Activated T-helper 2 cell treated with anti-CD3 and anti-CD28 coated beads, Interferon-gamma antibody, Interleukin-2, Interleukin-4, amounts not matched to agents 10 μg/mL and 5 μg/mL and 100 μg/mL, durations not matched to agents 14 hours and 24 hours and 36 hours (primary cell): ENCODE measurements at places on chromosomes 3 and 15.
A peak's percentile ranks its signal among the peaks of the same experiment; 100 is the strongest.

DNA sequence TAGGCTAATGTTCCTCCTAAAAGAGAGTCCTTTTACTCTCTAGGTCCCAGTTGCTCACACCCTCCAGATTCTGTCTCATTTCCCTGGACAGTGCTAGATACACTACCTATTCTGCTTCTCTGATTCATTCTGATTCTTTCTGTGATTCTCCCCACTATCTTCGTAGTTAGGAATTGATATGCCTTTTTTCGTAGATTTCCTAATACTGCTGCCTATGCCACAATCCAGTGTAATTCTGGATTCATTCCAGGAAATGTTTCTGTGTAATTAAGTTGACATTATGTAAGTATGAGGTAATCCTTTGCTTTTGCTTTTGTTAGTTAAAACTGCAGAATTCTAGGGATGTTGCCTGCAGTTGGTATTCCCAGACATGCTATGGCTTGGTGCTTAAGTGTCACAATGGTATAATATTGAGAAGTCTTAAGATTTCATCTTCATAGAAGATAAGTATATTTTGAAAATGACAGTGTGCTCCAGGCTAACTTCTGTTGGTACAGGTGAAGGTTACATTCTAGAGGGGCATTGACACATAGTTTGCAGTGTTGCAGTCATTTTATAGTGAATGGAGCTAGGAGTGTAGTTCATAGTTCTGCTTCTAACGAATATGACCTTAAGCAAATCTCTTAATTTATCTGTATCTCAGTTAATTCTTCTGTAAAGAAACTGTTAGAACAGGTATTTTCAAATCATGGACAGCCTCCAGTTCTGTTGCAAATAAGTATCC is 54.3 kb downstream of the RIOX2 start:
- peaks cover 1% of the 10 kb centered on the region for H3K4me1 ChIP-seq
- peaks cover 73% of the 10 kb centered on the region for H3K36me3 ChIP-seq
- DNase-seq = no peak
- no peaks in the 10 kb centered on the region for H3K27me3 ChIP-seq
- H3K4me3 ChIP-seq = no peak overlapping the region
- H3K27ac ChIP-seq = no peak overlapping the region

DNA sequence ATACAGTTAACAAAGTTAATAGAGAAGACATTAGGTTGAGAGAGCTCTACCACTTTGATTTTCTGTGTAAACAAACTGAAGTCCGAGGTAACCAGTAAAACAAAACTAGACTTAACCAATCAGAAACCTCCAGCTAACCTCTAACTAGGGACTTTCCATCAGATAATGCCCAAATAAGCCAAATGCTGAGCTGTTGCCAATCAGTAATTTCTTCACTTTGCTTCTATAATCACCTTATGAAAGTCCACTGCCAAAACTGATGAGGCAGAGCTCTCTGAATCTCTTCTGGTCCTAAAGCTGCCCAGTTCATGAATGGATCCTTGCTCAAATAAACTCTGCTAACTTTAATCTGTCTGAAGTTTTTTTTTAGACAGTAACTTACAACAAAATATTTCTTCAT is 448.0 kb upstream of the NECTIN3 start:
- H3K4me3 ChIP-seq = no peak overlapping the region
- no peaks in the 10 kb centered on the region for H3K36me3 ChIP-seq
- DNase-seq = no peak
- no peaks in the 10 kb centered on the region for H3K27me3 ChIP-seq

DNA sequence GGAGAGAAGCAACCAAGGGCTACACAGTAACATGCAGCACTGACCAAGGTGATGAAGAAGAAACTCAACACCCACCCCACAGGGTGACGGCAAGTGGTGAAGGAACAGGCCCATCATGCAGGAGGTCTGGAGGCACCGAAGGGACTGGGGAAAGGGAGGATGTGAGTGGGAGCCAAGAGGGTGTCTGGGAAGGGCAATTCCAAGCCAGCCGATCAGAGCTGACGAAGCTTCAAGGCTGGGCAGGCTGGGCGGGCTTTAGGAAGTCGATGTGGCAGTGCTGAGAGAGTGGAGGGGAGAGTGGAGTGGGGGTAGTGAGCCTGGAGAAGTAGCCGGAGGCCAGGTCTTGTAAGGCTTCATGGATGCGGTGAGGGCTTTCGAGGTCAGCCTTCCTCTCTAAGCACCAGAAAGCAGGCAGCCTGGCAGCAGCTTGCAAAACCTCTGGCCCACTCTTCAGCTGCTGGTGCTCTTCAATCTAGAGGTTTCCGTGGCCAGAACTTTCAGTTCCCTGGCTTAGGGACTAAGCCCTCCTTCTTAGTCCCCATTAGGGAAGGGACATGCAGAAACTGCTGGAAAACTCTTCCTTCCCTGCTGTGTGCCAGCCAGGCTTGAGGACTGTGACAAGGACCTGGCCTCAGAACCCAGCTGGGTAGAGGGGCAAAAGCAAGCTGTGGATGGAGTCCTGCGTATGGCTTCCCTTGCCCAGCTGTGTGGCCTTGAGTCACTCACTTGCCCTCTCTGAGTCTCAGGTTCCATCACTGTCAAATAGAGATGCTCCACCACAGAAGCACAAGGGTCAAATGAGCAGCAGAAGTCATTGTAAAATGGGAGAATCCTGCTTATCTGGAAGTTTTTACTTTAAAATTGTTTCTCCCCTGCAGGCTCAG is 72.1 kb downstream of the TLE3 start:
- H3K36me3 ChIP-seq = no peaks in the 10 kb centered on the region
- peaks cover 13% of the 10 kb centered on the region for H3K4me1 ChIP-seq
- no peak overlapping the region for H3K27ac ChIP-seq
- no peak overlapping the region for H3K4me3 ChIP-seq
- no peak for DNase-seq

DNA sequence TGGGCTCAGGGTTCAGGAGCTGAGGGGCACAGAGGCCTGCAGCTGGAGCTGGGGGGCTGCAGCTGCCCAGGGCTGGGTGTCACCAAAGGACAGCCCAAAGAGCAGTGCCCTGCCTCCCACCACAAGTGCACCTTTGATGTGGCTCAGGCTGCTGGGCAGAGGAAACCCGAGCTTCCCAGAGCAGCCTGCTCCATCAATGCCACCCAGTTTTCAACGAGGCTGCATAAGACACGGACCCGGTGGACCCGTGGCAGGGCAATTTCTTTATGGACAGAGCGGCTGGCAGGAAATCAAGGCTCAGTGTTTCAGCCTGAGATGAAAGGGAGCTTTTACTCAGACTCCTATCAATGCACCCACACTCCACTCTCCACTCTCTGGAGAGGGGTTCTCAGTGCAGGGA is 18.7 kb downstream of the SEMA5B start:
- no peak for DNase-seq
- H3K4me1 ChIP-seq = no peaks in the 10 kb centered on the region
- H3K27me3 ChIP-seq = peaks cover 59% of the 10 kb centered on the region
- no peaks in the 10 kb centered on the region for H3K36me3 ChIP-seq
- H3K27ac ChIP-seq = no peak overlapping the region
- no peak overlapping the region for H3K4me3 ChIP-seq

DNA sequence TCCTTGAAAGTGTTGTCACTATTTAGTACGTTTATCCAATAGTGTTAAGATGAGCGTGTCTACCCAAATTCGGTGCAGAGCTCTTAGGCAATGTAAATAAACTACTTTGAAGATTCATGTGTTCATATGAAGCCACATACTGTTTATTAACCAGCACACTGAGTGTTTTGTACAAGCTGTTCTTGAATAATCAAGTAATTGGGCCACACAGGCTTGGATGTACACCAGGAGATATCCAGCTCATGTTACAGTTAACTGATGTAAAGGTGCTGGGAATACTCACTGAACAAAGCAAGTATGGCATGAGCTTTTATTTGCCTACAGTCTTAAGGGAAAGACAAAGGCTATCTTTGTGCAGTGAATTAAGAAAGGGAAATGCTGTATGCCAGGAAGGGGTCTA is 632 bp upstream of the DHX36 start:
- H3K27me3 ChIP-seq = peaks cover 8% of the 10 kb centered on the region
- DNase-seq = no peak
- H3K4me3 ChIP-seq = peak overlapping the region; percentile 90
- peaks cover 28% of the 10 kb centered on the region for H3K4me1 ChIP-seq
- H3K36me3 ChIP-seq = peaks cover 17% of the 10 kb centered on the region

- H3K36me3 ChIP-seq = no peaks in the 10 kb centered on the region
- H3K4me3 ChIP-seq = no peak overlapping the region
- no peaks in the 10 kb centered on the region for H3K4me1 ChIP-seq
- H3K27me3 ChIP-seq = peaks cover 18% of the 10 kb centered on the region
- no peak for DNase-seq
- H3K27ac ChIP-seq = no peak overlapping the region
Observed at GRCh38 chr15:66001717-66002426, 132.6 kb downstream of the RAB11A start.
